Left lung (tissue), 14 donors: ENCODE measurements at places on chromosomes 5 and 9.

DNA sequence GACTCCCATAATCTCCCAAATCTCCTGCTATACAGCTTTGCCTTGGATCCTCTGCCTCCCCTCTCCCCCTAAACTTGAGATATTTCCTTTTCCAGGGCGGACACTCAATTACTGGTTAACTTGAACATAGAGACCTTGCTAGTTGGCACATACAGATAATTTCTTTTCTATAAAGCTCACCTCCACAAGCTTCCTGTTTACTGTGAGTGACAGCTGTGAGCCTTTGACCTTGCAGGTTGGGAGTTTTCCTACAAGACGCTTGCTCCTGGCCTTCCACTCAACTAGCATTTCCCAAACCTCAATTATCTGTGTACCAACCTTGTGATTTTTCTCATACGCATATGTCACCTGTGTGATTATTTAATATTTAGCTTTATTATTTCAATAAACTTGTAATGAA, 114.5 kb downstream of the GNA14 start:
- H3K4me3 ChIP-seq: no peak overlapping the region
- no peak for DNase-seq
- no peaks in the 10 kb centered on the region for H3K4me1 ChIP-seq
- no peak overlapping the region for H3K27ac ChIP-seq

GRCh38 chr5:56037531-56038010, 42.8 kb upstream of the IL6ST start:
- no peaks in the 10 kb centered on the region for H3K4me1 ChIP-seq
- H3K27ac ChIP-seq: no peak overlapping the region
- no peaks in the 10 kb centered on the region for H3K36me3 ChIP-seq
- no peaks in the 10 kb centered on the region for H3K27me3 ChIP-seq
- H3K4me3 ChIP-seq: no peak overlapping the region
- DNase-seq: no peak

DNA sequence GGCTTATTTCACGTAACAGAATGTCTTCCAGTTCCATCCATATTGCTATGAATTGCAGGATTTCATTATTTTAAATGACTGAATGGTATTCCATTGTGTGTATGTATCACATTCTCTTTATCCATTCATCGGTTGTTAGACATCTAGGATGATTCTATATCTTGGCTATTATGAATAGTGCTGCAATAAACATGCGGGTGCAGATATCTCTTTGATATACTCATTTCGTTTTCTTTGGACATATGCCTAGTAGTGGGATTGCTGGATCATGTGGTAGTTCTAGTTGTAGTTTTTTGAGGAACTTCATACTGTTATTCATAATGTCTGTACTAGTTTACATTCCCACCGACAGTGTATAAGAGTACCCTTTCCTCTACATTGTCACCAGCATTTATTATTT, 460.5 kb downstream of the MAN2A1 start:
- no peak for DNase-seq
- H3K4me1 ChIP-seq: no peaks in the 10 kb centered on the region
- H3K36me3 ChIP-seq: no peaks in the 10 kb centered on the region
- H3K27ac ChIP-seq: no peak overlapping the region

DNA sequence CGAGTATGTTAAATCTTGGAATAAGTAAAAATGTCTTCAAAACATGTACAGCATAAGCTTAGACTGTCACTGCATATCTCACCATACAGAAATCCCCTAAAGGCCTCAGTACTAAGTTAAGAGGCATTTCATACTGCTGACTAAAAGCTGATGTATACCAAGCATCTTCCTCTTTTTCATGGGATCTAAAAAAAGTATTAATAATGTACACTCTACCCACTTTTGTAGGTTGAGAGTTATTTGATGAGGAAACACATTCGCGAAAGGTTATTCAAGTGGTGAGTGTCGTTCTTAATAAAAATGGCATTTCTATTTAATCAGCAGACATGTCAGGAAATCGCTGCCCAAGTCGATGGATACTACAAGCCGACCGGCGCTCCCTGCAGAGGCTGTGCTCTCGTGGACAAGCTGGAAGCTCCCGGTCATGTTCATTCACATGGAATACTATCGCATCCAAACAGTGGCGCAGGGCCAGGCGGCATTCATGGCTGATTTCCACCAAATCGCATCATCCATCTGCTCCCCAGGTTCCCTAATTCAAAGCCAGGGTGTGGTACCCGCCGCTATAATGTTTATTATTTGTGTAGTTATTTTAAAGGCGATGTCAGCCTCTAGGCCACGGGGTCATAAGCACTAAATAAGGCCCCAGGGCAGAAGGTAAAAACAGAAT, 724 bp downstream of the SGTB start:
- peak overlapping the region; percentile 91 for H3K4me3 ChIP-seq
- H3K27ac ChIP-seq: peak overlapping the region; percentile 54
- peaks cover 30% of the 10 kb centered on the region for H3K4me1 ChIP-seq
- DNase-seq: peak; percentile 69
- peaks cover 23% of the 10 kb centered on the region for H3K36me3 ChIP-seq

GRCh38 chr5:136037001-136037705, 8.4 kb downstream of the TGFBI start:
- no peak for DNase-seq
- H3K27me3 ChIP-seq: no peaks in the 10 kb centered on the region
- peaks cover 18% of the 10 kb centered on the region for H3K36me3 ChIP-seq
- peaks cover 34% of the 10 kb centered on the region for H3K4me1 ChIP-seq
- peak overlapping the region; percentile 26 for H3K27ac ChIP-seq

GRCh38 chr9:36763778-36764177, 191.1 kb downstream of the MELK start:
- H3K4me1 ChIP-seq: no peaks in the 10 kb centered on the region
- H3K4me3 ChIP-seq: no peak overlapping the region
- no peak for DNase-seq

DNA sequence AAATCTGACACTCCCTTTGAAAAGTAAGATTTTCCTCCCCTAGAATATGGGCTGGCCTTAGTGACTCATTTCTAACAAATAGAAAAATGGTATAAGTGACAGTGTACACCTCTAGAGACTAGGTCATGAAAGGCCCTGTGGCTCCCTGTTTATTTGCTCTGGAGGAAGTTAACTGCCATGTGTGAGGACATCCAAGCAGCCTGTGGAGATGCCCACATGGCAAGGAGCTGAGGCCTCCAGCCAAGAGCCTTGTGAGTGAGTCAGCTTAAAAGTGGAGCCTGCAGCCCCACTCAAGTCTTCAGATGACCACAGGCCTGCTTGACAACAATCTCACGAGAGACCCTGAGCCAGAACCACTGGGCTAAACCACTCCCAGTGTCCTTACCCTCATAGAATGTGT, 128.1 kb upstream of the LHFPL2 start:
- no peaks in the 10 kb centered on the region for H3K27me3 ChIP-seq
- H3K4me1 ChIP-seq: no peaks in the 10 kb centered on the region
- H3K27ac ChIP-seq: no peak overlapping the region
- no peak overlapping the region for H3K4me3 ChIP-seq
- no peaks in the 10 kb centered on the region for H3K36me3 ChIP-seq
- no peak for DNase-seq

GRCh38 chr9:114392749-114393112, 4.9 kb upstream of the AKNA start:
- H3K4me1 ChIP-seq: peaks cover 98% of the 10 kb centered on the region
- H3K4me3 ChIP-seq: no peak overlapping the region
- H3K27ac ChIP-seq: peak overlapping the region; percentile 14

DNA sequence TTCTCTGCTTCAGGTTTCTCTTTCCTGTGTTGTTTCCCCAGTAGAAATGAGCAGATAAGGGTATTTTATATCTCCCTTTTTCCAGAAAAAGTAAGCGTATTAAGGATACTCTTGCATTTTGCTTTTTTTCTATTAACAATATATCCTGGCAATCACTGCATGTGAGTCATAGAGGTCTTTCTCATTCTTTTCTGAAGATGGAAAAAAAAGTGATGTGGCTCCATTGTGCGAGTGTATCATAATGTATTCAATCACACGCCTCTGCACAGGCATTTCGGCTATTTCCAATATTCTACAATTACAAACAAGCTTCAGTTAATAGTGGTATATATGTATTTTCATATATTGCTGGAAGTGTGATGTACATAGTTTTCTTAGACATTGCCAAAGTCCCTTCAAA, 155.9 kb downstream of the MED27 start:
- no peaks in the 10 kb centered on the region for H3K36me3 ChIP-seq
- DNase-seq: no peak
- no peak overlapping the region for H3K27ac ChIP-seq
- no peaks in the 10 kb centered on the region for H3K4me1 ChIP-seq
- H3K4me3 ChIP-seq: no peak overlapping the region

GRCh38 chr9:128409450-128409849, 11.2 kb upstream of the CERCAM start:
- H3K27ac ChIP-seq: no peak overlapping the region
- no peaks in the 10 kb centered on the region for H3K36me3 ChIP-seq
- DNase-seq: no peak
- H3K27me3 ChIP-seq: peaks cover 64% of the 10 kb centered on the region
- no peaks in the 10 kb centered on the region for H3K4me1 ChIP-seq
- H3K4me3 ChIP-seq: no peak overlapping the region

GRCh38 chr9:122040561-122041242, 52.4 kb downstream of the TTLL11 start:
- peaks cover 18% of the 10 kb centered on the region for H3K36me3 ChIP-seq
- H3K27me3 ChIP-seq: no peaks in the 10 kb centered on the region
- no peak overlapping the region for H3K27ac ChIP-seq
- no peak for DNase-seq
- H3K4me1 ChIP-seq: no peaks in the 10 kb centered on the region
- no peak overlapping the region for H3K4me3 ChIP-seq

DNA sequence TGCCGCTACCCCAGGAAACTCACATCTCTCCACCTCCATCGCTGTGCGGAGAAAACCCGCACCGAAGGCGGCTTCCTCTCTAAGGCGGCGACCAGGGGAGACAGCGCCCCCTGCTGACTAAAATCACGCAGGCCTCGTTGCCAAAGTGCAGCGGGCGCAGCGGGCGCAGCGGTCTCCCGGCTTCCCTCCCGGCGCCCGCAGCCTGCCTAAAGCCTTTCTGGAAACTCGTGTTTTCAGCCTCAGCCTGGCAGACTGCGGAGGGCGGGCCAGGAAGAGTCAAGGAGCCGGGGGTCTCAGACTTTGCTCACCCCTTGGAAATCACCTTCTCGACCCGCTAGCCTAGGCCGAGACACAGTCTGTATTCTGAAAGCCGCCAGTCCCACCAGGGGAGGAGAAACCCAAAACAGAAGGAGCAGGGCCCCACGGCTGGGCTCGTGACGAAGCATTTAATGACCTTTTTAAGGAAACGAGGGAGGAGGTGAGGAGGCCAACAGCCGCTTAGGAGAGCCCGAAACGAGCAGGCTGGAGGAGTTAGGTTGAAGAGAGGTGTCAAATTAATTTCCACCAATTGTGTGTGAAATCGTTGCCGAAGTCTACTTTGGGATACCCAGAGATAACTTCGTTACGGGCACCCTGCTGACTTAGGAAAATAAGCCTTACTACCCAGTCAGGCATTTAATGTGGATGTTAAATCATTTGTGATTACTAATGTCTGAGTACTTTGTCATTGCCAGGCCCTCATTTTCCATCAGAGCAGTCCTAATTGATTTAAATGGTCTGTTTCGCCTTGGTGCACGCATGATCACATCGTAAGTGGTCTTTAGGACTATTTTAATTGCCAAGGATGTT, 7.3 kb upstream of the FOXB2 start:
- peaks cover 98% of the 10 kb centered on the region for H3K27me3 ChIP-seq
- peak; percentile 58 for DNase-seq
- H3K4me3 ChIP-seq: no peak overlapping the region
- no peaks in the 10 kb centered on the region for H3K36me3 ChIP-seq
- peaks cover 7% of the 10 kb centered on the region for H3K4me1 ChIP-seq

DNA sequence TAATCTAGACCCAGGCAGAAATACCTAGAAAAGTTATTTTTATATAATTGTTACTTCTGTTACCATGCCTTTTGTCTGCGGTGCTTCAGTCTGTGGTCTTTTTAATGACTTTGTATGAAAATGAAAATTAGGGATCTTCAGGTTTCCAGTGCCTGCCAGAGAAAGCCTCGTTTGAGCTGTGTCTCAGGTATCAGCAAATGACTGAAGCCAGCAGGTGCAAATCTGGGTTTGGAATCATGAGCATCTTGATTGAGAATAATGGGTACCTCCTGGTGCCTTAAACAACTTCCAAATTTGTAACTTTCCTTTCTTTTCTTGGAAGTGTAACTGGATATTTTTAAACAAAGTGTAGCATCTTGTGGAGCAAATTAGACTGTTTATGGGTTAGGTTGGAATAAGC, 4.3 kb downstream of the ZBTB34 start:
- no peaks in the 10 kb centered on the region for H3K27me3 ChIP-seq
- H3K4me1 ChIP-seq: peaks cover 24% of the 10 kb centered on the region
- H3K4me3 ChIP-seq: no peak overlapping the region
- no peak overlapping the region for H3K27ac ChIP-seq

DNA sequence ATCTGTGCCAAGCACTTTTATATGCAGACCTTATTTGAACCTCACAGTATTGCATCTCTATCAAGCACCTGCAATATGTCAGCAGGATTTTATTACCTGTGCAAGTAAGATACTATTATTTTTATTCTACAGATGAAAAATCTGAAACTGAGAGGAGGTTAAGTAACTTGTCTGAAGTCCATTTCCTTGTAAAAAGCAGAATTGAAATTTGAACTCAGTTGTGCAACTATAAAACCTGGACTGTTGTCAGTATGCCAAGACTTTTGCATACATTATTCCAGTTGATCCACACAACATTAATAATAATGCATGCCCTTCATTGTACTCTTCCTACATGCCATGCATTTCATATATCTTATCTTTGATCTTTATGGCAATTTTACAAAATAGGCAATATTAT, 82.2 kb upstream of the BRINP1 start:
- H3K4me3 ChIP-seq: no peak overlapping the region
- H3K27me3 ChIP-seq: no peaks in the 10 kb centered on the region
- no peak overlapping the region for H3K27ac ChIP-seq
- no peak for DNase-seq
- no peaks in the 10 kb centered on the region for H3K4me1 ChIP-seq
- H3K36me3 ChIP-seq: no peaks in the 10 kb centered on the region

- peaks cover 14% of the 10 kb centered on the region for H3K36me3 ChIP-seq
- DNase-seq: no peak
- no peak overlapping the region for H3K27ac ChIP-seq
- no peak overlapping the region for H3K4me3 ChIP-seq
- no peaks in the 10 kb centered on the region for H3K27me3 ChIP-seq
- H3K4me1 ChIP-seq: no peaks in the 10 kb centered on the region
These were observed 101.4 kb downstream of the PPARGC1B start for GRCh38 chr5:149831492-149831891.

GRCh38 chr5:134437340-134437846, 25.7 kb upstream of the CDKN2AIPNL start:
- no peaks in the 10 kb centered on the region for H3K36me3 ChIP-seq
- no peak for DNase-seq

DNA sequence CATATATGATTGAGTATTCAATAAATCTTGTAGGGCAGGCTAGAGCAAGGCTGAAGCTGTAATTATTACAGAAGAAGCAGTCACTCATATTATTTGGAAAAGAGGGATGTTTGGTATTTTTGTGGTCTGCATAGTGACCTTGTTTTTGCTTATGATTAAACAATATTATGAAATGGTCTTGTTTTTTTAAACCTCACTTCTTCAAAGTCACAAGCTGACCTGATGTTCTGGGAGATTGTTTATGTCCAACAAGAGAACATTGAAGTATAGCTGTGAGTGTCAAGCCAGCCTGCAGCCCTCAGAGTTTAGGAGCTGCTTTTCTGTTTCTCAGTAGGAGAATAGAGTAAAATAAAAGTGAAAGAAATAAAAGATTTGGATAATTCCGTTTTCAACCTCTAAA, 342.2 kb downstream of the LRRC70 start:
- H3K4me3 ChIP-seq: no peak overlapping the region
- H3K36me3 ChIP-seq: no peaks in the 10 kb centered on the region
- no peak for DNase-seq
- no peaks in the 10 kb centered on the region for H3K4me1 ChIP-seq
- H3K27me3 ChIP-seq: no peaks in the 10 kb centered on the region
